ENCODE measurements at places on chromosomes 7 and 10. TPM values are rescaled to one million over a fixed set of nuclear protein-coding genes. Genes with fewer than 3 reads are reported as not detected.

- DNase-seq = no peak
These were observed 33.0 kb downstream of the STAM start for GRCh38 chr10:17676919-17677318.

DNA sequence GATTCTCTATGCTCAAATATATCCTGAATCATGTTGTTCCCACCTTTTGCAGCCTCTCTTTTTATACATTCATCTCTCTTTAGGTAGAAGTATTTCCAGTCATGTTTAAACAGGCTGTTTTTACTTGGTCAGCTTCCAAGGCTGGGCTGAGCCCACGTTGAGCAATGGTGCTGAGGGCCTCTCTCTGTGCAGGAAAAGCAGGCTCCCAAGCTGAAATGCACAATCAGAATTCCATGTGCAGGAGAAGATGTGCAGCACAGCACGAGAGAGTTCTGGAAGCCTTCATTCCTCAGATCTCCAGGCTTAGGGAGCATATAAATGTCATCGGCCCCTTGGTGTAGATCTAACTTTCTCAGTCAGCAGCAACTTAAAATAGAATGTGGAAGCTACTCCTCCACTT lies 588.5 kb downstream of the TNS3 start:
- no peak for DNase-seq

ANKRD22 gene
- not detected for total RNA-seq

GRCh38 chr10:46304062-46304461 lies 17.3 kb downstream of the ANTXRL start:
- no peak for DNase-seq
